ENCODE measurements at places on chromosomes 4 and X.

- DNase-seq = no peak
These were observed 26.5 kb downstream of the RASGEF1B start for GRCh38 chr4:81445196-81445595.

GRCh38 chr4:153332936-153333335, 11.6 kb upstream of the MND1 start:
- DNase-seq = no peak

DNA sequence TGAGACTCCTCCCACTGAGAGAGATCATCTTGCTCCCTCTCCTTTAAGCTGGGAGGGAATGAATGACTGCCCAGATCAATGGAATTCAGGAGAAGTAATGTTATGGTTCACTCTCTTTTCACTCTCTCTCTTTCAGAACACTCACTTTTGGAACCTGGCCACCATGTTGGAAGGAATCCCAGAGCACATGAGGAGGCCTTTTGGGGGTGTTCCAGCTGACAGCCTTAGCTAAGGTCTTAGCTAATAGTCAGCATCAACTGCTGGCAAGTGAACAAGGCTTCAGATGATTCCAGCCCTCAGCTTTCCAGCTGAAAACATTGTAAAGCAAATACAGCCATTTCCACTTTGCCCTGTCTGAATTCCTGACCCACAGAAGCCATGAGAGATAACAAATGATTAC, 124.0 kb upstream of the CLNK start:
- peak; percentile 16 for DNase-seq

- no peak for DNase-seq
These were observed 315.9 kb downstream of the IQCM start for GRCh38 chr4:149499726-149500125.

DNA sequence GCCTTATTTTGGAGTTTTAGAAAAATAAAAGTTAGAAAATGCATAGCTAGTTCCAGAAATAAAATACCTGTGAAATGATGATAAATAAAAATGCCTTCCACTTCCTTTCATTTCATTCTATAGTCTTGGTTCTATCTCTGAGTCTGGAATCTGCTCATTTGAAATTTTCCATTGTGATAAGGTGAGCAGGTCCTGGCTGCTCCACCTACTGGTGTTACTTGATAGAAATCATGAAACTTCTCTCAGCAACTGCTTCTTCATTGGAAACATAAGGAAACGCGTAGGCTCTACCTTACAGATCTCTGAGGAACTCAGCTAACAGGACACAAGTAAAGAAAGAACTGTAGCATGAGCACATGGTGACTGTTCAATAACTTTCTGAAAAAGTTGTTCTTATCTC, 141.8 kb downstream of the DCHS2 start:
- no peak for DNase-seq

GRCh38 chr4:17188547-17189400, 290.3 kb upstream of the LDB2 start:
- DNase-seq = no peak

DNA sequence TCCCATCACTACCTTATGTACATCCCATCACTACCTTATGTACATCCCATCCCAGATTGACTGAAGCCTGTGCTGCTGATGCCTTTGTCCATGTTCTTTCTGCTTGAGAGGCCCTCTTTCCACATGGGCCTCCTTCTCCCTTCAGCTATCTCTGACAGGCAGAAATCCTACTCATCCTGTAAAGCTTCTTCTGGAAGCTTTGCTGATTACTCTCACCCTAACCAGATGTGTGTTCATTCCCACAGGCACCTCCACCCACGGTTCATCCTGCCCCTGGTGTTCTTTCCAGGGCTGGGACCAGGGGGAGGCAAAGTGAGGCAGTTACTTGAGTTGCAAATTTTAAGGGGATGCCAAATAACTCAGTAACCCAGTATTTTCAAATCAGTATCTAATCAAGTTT, 22.5 kb upstream of the FBXW7 start:
- DNase-seq = no peak

- no peak for DNase-seq
These were observed 335.8 kb downstream of the PABPC4L start for GRCh38 chr4:133865612-133866327.

GRCh38 chr4:52106660-52107059, 55.6 kb downstream of the SPATA18 start:
- DNase-seq = no peak

DNA sequence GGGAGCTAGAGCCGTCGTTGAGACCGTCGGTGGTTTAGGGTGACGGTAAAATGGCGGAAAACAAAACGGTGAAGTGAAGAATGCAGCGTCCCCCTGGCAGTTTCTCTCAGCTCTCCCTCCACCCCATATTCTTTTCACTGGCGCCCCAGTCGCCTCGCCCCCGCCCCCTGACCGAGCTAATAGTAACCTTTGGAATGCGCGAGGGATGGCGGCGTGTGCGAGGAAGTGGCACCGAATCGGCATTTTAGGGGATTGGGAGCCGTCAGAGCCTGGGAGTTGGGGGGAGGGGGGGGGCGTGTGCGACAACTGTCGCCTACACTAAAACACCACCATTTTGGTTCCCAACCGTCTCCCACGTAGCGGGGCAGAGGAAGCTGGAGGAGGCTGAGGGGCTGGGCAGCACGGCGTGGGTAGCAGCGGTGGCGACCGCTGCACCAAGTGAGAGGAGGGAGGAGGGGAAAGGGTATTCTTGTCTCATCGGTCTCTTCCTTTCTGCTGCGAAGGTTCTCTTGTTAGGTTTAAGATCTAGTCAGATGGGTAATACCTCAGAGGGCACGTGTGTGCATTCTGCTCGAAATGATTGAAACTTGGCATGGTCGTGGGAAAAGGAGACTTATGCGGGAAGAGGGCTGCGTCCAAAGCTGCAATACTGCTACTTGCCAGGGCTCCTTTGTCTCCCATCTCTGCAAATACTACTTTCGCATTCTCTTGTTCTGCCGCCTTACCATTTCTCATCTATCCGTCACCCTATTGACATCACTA, 840 bp downstream of the ZNF711 start:
- DNase-seq = peak; percentile 24

GRCh38 chr4:94944726-94945125, 187.0 kb downstream of the BMPR1B start:
- DNase-seq = no peak

GRCh38 chr4:57363346-57363745, 253.2 kb upstream of the IGFBP7 start:
- DNase-seq = no peak

DNA sequence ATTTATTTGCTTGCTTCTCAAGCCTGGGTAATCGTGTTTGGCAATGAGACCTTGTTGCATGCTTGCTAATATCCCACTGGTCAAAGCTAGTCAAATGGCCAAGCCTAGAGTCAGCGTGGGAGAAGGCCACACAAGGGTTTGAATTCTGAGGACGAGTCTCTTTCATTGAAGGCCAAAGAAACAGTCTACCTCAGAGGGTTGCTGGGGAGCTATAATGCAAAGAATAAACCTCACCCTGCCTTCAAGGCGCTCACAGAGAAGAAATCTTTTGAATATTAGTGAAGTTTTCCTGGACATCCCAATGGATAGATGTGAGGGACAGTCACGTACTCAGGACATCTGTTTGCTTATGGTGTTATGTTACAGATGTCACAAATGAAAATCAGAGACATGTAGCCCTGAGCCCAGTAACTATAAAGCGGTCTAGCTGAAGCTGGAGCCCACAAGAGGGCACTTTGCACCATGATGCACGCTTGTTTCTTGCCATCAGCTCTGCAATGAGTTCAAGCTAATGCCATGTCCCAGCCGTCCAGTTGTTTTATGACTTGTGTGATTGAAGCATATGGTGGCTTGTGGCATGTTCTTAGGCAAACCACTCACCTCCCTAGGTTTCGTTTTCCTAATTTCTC, 1.1 kb upstream of the TLR3 start:
- peak; percentile 74 for DNase-seq

- no peak for DNase-seq
These were observed 178.7 kb downstream of the RASL11B start for GRCh38 chr4:53040851-53041250.

DNA sequence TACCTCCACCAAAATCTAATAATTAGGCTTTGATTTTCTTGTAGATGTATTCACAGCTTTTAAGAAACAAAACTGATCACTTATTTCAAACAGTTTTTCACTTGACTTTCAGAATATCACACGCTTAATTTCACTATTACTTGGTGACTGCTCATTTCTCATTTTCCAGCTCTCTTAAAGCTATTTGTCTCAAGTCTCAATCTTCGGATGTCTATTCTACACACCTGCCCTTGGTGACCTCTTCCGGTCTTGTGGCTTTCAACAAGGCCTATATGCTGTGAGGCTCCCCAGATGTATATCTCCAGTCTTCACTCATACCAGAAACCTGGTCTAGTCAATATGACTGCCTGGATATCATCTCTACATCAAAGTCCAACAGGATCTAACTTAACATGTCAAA, 34.9 kb upstream of the ANXA10 start:
- DNase-seq = no peak

- DNase-seq = no peak
These were observed 129.0 kb upstream of the TECRL start for GRCh38 chr4:64538219-64538618.

- DNase-seq = peak; percentile 93
These were observed 44.2 kb downstream of the TBC1D14 start for GRCh38 chr4:6953751-6954380.

DNA sequence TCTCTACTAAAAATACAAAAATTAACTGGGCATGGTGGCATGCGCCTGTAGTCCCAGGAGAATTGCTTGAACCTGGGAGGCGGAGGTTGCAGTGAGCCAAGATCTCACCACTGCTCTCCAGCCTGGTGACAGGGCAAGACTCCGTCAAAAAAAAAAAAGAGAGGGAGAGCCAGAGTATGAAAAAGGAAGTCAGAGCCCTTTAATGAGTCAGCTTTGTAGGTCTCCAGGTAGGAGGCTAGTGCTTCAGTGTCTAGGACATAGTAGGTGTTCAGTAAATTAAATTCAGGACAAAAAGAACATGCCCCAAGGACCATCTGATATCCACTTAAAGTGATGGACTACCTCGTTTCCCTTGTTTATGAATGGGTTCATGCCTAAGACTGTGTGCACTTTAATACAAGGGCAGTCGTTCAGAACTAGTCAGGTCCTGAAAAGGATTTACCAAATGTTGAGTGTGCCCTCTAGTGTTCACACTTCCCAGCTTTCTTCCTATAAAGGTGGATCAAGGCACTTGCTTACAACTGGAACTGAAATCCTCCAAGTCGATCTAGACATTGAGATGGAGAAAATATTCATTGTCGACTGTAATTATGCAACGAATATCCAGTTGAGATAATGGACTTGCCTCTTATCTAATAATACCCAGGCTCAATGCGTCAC, 29.0 kb downstream of the F9 start:
- DNase-seq = peak; percentile 41

GRCh38 chrX:360496-361150, 26.1 kb downstream of the PPP2R3B start:
- DNase-seq = no peak

- DNase-seq = no peak
These were observed 107.6 kb upstream of the BMPR1B start for GRCh38 chr4:94650134-94650495.

GRCh38 chr4:71713611-71714203, 70.2 kb downstream of the GC start:
- no peak for DNase-seq

- DNase-seq = peak; percentile 30
These were observed 70.5 kb downstream of the HADH start for GRCh38 chr4:108060164-108060563.

GRCh38 chr4:144347121-144347520, 206.6 kb upstream of the GYPA start:
- DNase-seq = no peak

- no peak for DNase-seq
These were observed 155.1 kb downstream of the NR3C2 start for GRCh38 chr4:148287111-148287510.

- DNase-seq = no peak
These were observed 44.3 kb downstream of the UNC5C start for GRCh38 chr4:95504501-95504900.

DNA sequence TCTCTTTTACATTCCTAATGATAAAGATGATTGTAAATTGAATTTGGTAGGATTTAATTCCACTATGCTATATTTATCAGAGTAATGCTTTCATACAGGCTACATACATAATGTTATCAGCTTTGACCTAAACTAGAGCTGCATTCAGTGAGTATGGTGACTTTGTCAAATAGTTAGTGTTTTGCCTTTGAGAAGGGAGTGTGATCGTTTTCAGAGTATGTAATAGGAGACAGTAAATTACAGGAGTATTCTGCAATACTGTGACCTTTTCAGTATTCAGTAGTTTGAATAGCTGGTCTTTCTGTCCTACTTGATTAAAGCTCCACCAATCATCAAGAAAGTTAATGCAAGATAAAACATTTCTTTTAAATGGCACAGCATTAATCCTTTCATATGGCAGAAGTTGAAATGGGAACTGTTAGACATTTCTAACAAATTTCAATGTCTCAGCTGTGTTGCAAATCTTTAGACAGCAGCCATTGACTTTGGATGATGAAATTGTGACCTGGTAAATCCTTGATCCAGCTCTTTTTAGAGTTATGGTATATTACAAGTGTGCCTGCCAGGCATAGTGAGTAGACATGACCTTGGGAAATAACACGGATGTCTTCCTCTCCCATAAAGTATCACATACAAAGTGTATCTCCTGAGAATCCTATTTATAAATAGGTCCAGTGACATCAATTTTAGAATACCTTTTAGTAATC, 455.3 kb downstream of the KCTD8 start:
- no peak for DNase-seq

DNA sequence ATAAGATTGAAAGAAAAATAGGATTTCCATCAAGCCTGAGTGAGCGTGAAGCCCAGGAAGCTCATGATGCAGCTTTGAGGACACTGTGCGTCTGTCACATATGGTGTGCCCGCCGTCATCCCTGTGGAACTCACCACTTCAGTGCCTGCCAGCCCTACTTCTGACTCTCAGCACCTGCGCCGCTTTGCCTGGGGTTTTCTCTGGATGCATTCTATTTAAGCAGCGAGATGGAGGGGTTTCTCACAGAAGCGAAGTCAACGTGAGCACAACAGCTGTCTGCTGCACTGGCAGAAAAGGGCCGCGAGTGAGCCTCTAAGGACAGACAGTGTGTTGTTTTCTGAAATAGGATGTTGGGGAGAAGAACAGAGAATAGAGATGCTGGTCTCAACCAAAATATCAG, 6.2 kb upstream of the TMEM128 start:
- no peak for DNase-seq

- no peak for DNase-seq
These were observed 133.6 kb upstream of the ARHGEF9 start for GRCh38 chrX:63918611-63919010.

GRCh38 chr4:1201851-1202525, 29.6 kb upstream of the SPON2 start:
- DNase-seq = peak; percentile 54

DNA sequence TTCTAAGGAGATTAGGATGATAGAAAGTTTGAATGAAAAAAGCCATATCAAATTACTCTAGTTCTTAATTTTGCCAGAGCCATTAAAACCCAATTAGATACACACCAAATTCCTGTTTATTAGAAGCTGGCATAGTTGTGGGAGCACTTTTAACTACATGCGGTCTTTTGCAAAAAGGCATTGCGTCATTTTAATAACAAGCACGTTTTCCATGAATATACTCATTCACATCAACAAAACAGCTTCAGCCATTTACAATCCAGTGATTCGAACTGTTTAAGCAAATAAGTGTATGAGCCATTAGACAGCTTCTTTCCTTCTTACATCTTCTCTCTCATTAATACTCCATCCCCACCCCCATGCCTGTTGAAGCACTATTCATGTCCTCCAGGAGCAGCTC, 109.5 kb upstream of the EOLA2 start:
- DNase-seq = no peak

Measured in adrenal gland (tissue), 19 donors.